ENCODE measurements at places on chromosomes 7 and 10.

- DNase-seq = no peak
Observed at GRCh38 chr7:40175725-40176510, 41.1 kb downstream of the SUGCT start.

DNA sequence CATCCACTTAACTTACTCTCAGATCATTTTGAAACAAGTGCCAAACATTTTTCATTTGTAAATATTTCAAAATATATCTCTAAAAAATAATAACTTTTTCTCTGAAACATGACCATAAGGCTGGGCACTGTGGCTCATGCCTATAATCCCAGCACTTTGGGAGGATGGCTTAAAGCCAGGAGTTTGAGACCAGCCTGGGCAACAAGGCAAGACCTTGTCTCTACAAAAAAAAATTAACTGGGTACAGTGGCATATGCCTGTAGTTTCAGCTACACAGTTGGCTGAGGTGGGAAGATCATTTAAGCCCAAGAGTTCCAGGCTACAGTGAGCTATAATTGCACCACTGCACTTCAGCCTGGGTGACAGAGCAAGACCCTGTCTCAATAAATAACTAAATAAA lies 36.4 kb downstream of the USP54 start:
- DNase-seq = no peak

DNA sequence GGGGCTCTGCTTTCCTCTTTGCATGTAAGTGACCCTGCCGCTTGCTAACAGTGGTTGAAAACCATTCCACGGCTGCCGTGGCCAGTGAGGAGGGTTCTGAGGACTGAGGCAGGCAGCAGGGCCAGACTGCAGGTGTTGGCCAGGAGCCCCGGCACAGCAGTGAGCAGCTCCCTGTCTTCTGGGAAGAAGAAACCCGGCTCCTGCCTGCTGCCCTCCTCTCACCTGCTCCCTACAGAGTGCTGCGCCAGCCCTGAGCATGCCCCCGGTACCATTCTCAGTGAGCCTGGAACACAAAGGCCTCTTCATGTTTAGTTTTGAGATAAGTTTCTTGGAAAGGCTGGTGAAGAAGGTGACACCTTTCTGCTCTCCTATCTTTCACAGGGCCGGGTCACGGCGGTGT lies 199.9 kb downstream of the TAX1BP1 start:
- DNase-seq = no peak

- peak; percentile 69 for DNase-seq
Observed at GRCh38 chr7:6443372-6443941, 4.3 kb downstream of the DAGLB start.

DNA sequence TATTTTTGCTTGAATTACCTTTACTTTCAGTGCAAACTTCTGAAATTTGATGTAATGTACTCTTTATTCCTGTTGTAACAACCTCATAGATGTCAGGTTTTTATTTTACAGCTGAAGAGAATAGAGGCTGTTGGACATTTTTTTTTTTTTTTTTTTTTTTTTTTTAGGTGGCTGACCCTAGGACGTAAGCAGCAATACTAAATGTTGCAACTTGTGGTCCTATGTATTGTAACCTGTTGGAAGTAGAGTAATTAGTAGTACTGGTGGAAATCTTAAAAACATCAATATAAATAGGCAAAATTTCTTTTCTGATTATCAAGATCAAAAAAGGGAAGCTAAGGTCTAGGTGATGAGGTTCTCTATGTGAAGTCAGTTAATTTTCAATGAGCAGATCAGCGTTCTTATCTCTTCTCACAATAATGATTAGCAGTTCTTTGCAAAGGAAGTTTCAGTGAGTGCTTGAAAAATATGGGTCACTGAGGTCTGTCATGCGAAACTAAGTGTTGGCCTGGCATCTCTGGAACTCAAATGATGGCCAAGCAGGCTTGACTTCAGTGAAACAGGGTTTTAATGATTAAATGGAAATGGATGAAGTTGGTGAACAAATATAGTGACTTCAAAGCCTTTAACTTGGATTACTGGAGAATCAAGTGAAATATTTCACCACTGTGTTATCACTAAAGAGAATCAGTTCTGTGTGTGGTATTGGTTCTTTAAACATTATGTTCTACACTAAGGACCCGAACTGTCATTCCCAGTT lies 42.7 kb downstream of the BICC1 start:
- no peak for DNase-seq

- DNase-seq = no peak
Observed at GRCh38 chr7:15682751-15683245, 3.7 kb downstream of the MEOX2 start.

DNA sequence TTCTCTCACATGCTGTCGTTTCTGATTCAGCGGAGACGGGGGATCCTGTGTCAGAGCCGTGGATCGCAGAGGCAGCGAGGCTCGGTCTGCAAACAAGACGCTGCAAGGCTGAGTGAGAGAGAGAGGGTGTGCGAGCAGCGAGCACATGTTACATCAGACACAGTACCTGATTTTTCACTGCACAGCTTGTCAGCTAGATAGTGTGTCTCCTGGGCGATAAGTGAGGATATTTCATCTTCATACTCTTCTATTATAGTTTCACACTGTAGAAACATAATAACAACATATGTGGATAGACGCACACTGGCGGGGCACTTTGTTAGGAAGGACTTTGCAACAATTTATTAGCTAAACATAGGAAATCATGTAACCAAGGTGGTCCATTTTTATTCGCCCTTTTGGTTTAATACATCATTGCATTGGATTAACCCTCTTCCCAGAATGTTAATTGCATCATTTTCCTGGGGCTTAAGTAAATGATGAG lies 39.5 kb downstream of the CNPY1 start:
- no peak for DNase-seq

- DNase-seq = no peak
Observed at GRCh38 chr7:81053623-81054022, 134.8 kb upstream of the SEMA3C start.

- no peak for DNase-seq
Observed at GRCh38 chr7:155361346-155361680, 63.6 kb downstream of the INSIG1 start.

GRCh38 chr7:135154734-135155133 lies 6.9 kb downstream of the TMEM140 start:
- no peak for DNase-seq

GRCh38 chr7:218316-218715 lies 25.9 kb downstream of the FAM20C start:
- no peak for DNase-seq

GRCh38 chr7:132380059-132380458 lies 196.2 kb downstream of the PLXNA4 start:
- DNase-seq = no peak

DNA sequence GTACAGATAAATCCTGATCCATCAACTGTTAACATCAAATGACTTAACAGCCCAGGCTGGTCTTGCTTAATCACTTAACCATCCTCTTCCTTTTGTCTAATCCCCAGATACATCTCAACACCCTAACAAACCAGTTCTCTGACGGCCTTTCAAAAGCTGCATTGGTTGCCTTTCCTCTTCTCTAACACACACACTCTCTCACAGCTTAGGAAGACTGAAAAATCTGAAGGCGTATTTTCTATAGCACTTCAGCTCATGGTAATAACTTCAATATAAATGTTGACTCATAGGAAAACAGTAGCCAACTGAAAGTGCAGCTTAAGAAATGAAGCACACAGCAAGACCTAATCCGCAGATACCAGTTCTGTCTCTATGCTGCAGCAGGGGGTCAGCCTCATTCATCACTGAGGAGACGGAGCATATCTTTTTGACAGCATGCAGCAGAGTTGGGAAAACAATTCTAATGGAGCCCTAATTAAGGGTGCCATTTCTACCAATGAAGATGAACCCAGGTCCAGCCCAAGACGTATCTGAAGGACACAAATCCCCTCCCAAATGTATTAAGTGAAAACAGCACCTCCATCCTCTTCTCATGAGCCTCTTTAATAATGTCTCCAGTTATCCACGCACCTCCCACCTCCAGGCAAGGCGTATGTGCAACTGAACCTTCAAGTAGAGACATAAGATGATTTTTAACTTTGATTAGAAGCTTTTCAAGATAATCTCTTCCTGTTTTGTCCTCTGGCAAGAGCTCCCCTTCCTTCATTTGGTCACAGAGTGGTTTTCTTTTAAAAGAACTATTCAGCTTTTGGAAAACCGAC lies 211.7 kb upstream of the NFE2L3 start:
- DNase-seq = no peak

- DNase-seq = no peak
Observed at GRCh38 chr7:37482505-37482904, 33.8 kb upstream of the ELMO1 start.

DNA sequence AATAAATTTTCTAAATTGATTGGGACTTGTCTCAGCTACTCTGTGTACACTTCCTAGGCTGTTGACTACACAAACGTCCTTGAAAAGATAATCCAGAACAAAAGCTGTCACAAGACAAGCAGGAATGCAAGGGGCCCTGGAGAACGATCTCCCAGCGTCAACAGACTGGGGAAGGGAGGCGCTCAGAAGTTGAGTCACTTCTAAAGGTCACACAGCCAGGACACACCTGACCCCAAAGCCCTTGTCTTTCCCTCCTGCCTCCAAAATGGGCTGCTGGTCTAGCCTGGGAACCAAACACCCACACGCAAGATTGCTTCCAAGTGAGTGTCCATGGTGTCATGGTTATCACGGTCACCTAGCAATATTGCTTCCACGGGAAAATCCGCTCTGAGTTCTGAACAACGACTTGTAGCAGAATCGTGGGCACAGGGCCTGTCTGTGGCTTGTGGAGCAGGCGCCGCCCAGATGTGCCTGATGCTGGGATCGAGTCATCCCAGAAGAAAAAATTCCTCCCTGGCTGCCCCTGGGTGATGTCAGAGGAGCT lies 49.8 kb downstream of the SPOCK2 start:
- DNase-seq = no peak

DNA sequence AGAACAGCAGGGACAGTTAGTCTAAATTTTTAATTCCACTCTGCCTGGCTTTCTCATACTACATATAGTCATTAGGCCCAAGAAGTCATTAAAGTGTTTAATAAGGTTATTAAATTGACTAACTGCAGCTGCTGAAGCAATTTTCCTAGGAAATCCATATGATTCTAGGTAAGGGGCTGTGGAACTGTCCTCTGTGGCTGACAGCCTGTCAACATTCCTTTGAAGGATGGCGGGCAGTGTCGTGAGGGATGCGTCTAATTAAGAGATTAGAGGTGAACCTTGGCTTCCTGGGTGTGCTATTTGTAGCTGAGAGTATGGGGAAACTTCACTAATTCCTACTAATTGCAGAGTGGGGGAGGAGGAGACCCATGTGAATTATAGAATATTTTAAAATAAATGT lies 64.6 kb downstream of the SNX10 start:
- DNase-seq = no peak

- DNase-seq = no peak
Observed at GRCh38 chr7:23205909-23206767, 24.3 kb downstream of the NUP42 start.

DNA sequence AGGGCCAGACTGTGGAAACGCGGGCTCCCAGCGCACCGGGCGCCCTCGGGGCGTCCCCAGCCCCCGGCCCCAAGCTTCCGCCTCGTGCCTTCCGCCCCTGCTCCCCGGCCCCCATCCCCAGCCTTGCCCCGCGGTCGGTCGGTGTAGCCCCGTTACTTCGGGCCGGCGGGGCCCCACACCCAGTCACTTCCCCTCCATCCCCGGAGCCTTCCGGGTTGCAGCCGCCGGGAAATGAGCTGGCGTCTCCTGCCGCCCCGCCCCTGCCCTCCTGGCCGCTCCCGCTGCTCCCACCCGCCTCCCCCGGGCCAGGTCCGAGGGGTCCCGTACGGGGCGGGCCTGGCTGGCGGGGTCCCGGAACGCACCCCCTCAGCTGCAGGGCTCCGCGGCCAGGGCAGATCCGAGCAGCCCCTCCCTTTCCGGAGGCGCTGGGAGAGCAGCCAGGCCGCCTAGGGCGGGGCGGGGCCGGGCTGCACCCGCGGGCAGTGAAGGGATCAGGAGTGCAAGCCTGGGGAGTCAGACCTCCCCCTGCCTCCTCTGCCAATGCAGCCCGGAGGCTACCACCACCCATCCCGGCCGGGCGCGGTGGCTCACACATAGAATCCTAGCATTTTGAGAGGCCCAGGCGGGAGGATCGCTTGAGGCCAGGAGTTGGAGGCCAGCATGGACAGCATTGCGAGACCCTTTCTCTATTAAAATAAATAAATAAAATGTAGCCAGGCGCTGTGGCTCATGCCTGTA lies 709 bp downstream of the ARPC1B start:
- peak; percentile 88 for DNase-seq

DNA sequence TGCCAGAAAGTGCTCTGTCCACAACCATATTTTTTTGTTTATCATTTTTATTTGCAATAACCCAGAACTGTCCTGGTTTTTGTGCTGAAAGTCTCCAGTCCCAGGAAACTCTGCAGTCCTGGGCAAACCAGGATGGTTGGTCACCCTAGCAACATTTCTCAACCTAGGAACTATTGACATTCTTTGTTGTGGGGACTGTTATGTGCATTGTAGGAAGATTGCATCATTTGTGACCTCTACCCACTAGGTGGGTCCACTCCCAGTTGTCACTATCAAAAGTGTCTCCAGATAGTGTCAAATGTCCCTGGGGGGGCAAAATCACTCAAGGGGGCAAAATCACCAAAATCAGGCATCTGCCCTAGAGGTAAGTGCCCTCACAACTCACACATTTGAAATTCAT lies 14.0 kb upstream of the SRI start:
- DNase-seq = no peak

DNA sequence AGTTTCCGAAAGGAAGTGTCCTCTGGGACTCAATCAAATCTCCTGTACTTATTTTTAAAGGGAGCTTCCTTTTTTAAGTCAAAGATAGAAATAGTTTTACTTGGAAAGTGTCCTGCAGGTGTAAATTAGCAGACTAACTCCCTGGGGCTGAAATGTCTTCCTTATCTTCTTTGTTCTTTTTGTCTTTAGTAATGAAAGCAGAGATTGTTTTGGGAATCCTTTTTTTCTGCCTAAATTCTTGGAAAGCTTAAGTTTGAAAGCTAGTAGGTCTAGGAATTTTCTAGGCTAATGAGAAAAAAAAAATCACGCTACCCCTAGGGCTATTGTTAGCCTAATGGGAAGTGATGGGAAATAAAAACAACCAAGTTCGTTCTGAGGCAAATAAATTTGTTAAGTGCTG lies 139.1 kb upstream of the CSTF2T start:
- no peak for DNase-seq

GRCh38 chr10:113093188-113094113 lies 143.4 kb downstream of the TCF7L2 start:
- peak; percentile 83 for DNase-seq

DNA sequence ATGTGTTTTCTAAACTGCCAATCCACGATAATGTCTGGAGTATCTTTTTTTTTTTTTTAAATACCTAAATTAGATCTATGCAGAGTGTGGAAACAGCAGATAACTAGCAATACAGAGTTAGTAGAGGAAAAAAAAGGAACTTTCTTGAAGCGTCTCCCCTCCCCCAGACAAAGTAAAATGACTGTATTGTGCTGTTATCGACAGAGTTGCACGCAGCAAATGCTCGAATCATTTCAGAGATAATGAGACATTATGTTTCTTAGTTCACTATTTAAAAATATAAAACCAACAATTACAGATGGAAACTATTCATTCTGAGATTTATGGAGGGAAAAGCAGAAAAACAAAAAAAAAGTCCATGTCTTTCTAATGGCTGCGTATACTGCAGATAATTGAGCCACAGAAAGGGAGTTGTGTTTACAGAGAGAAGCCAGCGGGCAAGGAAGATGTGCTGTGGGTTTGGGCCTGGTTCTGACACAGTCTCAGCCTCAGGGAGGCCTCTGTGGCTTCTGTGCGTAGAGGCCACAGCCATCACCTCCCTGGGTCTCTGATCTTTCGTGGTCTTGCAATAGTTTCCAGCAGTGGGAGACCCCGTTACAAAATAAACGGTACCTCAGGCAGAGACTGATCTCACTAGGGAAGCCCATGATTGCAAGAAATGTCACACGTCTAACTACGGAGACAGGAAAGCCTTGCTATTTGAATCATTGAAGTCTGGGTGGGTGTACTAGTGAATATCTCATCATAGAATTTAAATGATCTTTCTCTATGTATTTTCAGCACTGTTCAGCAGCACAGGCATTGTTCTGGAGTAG lies 19.1 kb upstream of the KLF6 start:
- no peak for DNase-seq
